ENCODE measurements at places on chromosomes 6 and 20.

DNA sequence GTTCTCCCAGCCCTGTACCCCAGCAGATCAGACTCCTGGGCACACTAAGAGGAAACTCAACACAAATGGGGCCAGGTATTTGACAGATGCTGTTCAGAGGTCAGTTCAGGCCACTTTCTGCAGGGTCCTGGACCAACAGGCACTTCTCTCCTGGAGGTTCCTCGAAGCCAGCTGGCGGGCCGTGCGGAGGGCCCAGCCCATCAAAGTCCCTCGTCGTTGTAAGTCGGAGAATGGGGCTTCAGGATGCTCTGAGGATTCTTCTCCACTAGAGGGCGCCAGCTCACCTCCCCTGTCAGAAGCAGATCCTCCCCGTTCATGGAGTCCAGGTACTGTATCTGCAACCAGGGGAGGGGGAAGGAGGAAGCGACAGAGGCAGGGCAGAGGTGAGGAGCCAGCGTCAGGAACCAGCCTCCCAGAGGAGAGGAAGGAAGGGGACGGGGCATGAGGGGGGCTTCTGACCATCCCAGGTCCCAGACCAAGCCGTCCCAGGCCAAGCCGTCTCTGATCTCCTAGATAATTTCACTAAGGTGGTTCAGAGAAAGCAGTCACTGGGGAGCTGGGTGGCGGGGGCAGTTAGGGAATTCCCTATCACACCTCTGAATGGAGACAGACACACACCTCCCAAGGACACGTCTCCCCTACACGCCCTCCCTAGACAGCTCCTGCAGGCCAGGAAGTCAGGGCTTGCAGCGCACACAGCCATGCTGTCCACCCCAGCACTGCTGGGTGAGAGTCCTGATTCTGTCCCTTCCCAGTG is 11.7 kb upstream of the FAM83C start:
- peak; percentile 86 for DNase-seq

GRCh38 chr20:13758884-13759283 is 25.8 kb downstream of the ESF1 start:
- no peak for DNase-seq

DNA sequence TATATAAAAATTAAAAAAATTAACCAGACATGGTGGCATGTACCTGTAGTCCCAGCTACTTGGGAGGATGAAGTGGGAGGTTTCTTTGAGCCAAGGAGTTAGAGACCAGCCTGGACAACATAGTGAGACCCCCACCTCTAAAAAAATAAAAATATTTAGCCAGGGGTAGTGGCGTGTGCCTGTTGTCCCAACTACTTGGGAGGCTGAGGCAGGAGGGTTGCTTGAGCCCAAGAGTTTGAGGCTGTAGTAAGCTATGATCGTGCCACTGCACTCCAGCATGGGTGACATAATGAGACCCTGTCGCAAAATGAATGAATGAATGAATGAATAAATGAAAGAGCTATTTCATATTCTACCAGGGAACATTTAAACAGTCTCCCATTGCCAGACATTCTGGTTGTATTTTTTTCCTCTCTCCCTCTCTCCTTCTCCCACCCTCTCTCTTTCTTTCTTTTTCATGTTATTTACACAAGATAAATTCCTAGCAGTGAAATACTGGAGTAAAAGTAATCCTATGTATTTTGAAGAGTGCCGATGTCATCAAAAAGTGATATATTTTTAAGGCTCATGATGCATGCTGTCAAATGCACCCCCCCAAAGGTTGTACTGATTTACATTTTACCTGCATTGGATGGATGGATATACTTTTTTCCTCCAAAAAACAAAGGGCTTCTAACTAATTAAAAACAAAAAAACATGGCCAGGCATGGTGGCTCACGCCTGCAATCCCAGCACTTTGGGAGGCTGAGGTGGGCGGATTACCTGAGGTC is 194.8 kb upstream of the ZNF217 start:
- DNase-seq, result no peak

DNA sequence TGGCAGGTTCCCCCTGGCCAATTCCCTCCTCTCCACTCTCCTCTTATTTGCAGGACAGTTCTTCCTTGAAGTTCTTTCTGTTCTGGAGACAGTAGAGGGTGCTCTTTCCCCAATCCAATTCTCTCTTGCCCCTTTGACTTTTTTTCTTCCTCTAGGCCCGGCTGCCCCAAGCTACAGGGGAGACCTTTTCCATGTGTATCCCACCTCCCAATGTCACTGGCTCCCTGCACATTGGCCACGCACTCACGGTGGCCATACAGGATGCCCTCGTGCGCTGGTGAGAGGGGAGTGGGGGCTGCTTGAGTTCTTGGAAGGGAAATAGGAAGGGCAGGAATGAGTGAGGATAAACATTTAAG is 1.5 kb downstream of the VARS2 start:
- DNase-seq, result peak; percentile 30

DNA sequence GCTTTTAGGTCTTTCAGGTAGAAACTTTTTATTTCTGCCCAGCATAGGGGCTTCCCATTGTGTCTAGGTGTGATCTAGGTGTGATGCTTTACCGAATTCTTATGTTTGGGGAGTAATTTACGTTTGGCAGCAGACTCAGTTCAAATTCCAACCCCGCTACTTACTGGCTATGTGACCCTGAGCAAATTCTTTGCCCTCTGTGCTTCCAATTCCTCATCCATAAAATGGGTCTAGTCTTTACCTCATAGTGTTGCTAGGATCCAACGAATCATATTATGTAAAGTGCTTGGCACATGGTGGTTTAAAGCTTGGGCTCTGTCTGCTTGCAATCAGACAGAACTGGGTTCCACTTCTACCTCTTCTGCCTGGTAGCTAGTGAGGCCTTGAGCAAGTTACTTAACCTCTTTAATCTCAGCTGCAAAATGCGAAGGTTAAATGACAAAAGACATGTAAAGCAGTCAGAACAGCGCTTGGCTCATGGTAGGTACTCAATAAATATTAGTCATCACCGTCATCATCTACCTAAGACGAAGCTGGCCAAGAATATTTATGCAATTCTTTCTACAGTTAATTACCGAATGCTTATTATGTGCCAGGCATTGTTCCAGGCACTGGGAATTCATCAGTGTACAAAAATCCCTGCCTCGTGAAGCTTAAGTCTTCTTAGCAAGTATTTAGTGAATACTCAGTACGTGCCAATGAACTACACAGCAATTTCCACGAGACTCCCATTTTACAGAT is 1.0 kb downstream of the NSFL1C start:
- DNase-seq, result no peak

DNA sequence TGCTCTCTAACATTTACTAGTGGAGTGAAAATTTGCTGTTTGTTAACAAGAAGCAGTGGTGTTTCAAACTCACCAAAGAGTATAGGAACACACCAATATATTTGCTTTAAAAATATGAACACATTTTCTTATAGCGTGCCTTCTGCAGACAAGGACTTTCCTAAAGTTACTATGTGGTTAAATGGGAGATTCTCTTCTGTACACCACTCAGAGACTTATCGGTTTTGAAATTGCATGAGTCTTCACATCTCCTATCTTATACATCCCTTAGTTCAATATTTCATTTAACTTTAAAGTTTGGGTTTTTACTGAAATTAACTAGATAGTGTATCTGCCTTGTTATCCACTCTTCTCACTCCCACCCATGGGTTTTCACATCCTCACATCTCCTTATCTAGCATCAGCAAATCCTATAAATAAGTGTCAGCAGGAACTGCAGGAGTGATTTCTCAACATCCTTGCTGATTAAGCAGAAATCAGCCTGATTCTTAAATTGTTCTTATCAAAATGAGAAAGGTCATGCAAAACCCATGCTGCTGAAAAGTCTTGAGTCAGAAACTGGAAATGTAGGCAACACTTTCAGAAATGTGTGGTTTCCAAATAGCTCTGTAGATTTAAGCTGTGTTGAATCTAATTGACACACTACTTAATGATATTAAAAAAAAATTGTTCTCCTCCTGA is 1075.6 kb upstream of the GJE1 start:
- DNase-seq, result no peak

DNA sequence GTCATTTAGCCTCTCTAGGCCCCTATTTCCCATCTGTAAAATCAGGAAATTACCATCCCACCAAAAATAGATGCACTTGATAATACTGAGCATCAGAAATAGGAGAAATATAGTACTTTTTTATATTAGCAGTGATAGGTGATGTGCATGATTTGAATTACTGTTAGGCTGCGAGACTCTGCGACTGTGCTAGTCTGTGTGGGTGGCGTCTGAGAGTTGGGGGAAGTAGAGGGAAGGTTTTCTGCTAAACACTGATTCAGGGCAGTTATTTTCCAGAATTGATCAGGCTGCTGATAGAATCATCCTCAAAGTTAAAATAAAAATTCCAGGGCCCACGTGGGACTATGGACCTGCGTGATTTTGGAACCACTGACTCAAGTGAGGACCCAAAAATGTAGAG is 60.4 kb upstream of the ARMH2 start:
- no peak for DNase-seq

DNA sequence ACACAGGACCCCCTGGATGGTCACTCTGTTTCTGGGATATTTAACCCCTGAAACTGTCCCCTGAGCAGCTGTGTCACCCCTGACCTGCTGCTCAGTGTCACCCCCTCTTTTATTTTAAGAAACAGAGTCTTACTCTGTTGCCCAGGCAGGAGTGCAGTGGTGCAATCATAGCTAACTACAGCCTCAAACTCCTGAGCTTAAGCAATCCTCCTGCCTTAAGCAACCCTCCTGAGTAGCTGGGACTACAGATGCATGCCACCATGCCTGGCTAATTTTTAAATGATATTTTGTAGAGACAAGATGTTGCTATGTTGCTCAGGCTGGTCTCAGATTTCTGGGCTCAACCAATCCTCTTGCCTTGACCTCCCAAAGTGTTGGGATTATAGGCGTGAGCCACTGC is 21.5 kb upstream of the GTSF1L start:
- no peak for DNase-seq

- DNase-seq, result no peak
These were observed 132.5 kb downstream of the UTRN start for GRCh38 chr6:144417681-144418080.

DNA sequence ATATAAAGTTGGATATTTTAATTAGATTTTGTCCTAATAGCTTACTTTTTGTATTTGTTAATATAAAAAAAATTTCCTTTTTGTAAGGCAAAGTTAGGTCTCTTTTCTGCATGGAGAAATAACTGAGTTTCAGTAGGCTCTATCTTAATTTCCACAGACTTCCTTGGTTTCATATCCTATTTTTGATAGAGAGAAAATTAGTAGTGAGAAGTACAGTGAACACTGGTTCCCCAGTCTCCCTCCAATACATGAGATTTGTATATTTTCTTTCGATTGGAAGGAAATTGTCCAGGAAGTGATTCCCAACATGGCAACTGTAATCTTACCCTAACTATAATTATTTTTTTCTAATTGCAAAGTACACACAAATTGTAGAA is 26.4 kb downstream of the TRIM27 start:
- DNase-seq, result no peak

- DNase-seq, result no peak
These were observed 21.1 kb downstream of the THBS2 start for GRCh38 chr6:169232507-169232931.

DNA sequence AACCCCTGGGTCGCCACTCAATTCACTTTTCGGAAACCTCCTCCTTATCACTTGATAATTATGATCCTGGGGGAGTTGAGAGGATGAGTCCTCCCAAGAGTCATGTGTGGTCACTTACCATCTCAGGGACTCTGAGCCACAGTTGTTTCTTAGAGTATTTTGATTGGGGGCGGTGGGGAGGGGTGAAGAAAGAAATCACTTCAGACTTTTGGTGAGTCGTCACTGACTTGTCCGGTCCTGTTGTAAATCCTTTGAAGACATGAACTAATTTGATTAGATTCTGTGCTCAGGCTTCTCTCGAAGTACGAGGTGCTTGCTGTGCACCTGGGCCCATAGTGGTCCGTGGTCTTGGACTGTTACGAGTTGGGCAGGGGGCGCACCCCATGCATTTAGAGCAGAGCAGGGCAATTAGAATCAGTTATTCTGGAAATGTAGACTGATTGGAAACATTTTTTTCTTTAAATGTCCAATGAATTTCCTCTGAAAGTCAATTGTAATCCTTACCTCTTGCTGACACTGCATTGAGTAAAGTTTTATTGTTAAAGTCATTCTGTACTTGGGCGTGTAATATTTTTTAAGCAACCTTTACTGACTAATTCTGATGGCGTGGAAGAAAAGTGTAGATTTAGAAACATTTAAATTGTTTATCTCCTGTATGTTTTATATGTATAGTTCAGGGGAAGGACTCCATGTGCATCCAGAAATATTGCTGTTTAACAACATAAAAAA is 173.4 kb downstream of the SLC16A10 start:
- DNase-seq, result no peak

GRCh38 chr20:37308086-37309050 is 18.9 kb downstream of the MANBAL start:
- DNase-seq, result no peak

DNA sequence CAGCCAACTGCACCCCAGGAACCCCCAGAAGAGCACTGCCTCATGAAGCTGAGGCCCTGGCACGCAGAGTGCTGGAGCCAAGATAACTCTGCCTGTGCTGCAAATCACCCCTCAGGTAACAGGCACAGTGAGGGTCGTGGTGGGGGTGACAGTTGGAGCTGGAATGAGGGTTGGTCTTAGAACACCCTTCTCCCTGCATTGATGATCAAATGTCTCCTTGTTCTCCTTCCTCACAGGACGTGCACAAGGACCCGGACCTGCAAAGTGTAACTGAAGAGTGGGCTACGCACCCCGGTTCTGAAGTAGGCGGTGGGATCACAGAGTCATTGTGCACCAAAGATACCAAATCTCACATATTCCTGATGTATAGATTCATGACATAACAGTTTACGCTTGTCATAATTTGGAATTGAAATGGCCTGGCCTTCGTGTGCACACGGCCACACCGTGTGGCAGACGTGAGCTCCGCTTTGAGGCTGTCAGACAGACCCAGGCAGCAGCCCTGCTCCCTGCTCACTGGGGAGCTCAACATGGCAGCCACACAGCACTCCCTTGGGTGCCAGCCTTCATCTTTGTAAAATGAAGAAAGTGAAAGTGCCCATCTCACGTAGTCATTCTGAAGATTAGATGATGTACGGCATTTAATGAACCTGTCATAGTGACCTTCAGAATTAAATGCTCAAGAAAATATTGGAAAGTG is 8.8 kb downstream of the THBS2 start:
- no peak for DNase-seq

DNA sequence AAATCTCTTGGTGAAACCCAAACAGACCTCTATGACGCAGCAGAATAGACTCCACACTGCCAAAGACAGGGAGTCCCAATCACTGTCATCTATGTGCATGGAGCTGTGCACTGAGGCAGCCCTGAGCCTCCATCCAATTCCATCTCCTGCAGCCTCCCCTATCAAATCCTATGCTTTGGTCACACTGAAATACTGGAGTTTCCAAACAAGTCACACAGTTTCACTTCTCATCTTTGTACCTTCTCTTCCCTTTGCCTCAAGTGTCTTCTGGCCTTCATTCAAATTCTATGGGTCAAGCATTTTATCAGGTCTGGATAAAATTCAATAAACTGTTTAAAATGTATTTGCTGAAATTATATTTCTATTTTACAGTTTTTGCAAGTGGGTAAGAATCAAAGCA is 38.5 kb downstream of the FBXL4 start:
- no peak for DNase-seq

DNA sequence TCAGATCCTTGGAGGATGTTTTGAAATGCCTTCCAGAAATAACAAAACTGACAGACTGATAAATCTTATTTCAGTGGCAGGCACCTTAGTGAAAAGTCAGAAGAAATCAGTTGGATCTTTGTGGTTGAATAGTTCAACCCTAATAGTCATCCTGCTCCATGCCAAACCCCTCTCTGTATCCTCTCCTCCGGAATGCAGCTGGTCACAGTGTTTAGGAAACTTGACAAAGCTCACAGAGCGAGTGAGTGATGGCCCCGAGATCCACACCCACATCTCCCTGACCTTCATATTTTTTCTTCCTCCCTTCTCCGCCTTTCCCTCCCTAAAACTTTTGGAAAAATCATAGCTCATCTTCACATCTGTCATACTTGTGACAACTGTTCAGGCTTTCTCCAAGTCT is 464.8 kb upstream of the CDH4 start:
- DNase-seq, result no peak
